ENCODE measurements at places on chromosomes 6 and 20.

GRCh38 chr6:169853196-169854082 lies 102.0 kb downstream of the ERMARD start:
- no peak for DNase-seq

GRCh38 chr6:134529921-134530320 lies 212.0 kb upstream of the SGK1 start:
- DNase-seq, result peak; percentile 21

DNA sequence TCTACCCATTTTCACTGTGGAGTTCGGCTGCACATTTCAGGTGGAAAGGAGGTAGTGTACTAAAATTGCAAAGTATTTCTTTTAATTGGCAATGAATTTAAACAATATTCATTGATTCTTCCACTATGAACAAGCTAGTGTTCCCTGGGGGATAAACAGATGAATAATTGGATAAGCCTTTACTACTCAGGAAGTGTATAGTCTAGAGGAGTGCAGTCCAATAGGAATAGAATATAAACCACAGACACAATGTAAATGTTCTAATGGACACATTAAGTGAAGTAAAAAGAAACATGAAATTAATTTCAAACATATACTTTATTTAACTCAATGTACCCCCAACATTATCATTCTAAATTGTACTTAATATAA lies 28.7 kb downstream of the SGK1 start:
- DNase-seq, result no peak

GRCh38 chr20:46559685-46560440 lies 9.4 kb upstream of the OCSTAMP start:
- DNase-seq, result no peak

GRCh38 chr6:1862411-1862810 lies 252.7 kb downstream of the FOXC1 start:
- DNase-seq, result no peak

DNA sequence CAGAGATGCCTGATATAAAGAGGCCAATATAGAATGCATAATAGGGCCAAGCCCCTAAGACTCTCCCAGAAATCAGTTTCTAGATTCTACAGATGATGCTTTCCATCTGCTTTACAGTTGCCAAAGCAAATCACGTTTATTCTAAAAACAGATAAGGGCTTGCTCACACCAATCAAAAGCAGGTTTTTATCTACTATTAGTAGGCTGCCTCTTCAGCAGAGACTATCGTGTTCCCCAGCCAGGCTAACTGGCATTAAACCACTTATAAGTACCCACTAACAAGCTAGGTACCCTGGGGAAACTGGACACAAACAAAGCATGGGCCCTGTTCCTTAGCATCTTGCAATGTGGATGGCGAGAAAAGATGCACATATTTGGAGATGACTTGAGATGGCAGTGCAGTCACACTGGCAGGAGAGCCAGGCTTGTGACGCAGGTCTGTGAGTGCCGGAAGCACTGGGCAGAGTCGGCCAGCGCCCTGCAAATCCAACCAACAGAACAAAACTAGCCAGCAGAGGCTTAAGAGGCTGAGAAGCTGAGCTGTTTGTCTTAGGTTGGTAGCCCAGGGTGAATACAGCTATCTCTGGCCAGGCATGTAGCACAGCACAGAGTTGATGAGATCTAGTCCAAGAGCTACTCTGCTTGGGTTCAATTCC lies 73.4 kb downstream of the GFOD1 start:
- no peak for DNase-seq

DNA sequence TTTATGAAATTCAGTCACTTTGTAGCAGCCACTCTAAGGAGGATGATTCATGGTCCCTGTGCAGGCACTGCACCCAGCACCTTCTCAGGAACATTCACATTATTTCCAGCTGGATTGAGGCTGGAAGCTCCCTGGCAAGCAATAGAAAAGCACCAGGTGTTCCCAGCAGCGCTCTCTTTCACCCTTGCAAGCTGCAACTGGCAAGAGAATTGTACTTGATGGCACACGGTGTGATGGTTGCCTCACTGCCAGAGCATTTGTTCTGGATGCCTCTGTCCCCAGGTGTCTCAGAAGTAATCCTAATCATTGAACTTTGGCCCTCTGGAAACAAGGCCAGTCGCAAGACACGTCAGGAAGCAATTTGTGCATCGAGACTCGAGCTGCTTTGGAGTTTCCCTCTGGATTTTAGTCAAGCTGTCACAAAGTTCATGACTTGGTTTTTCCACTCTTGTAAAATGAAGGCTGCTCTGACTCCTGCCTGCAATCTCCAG lies 24.9 kb upstream of the PHACTR2 start:
- DNase-seq, result no peak

GRCh38 chr6:130514712-130515111 lies 148.9 kb downstream of the TMEM200A start:
- no peak for DNase-seq

DNA sequence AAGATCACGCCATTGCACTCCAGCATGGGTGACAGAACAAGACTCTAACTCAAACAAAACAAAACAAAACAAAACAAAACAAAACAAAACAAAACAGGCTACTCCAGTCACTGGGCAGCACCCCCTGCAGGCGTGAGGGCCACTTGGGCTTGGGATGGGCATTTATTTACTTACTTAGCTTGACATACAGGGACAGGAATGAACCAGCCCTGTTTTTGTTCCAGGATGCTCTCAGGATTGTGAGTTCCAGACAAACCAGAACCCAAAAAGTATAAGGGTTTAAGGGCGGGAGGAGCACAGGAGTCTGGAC lies 4.0 kb upstream of the PTPN1 start:
- no peak for DNase-seq

- DNase-seq, result no peak
Observed at GRCh38 chr20:37749620-37750403, 56.0 kb downstream of the CTNNBL1 start.

DNA sequence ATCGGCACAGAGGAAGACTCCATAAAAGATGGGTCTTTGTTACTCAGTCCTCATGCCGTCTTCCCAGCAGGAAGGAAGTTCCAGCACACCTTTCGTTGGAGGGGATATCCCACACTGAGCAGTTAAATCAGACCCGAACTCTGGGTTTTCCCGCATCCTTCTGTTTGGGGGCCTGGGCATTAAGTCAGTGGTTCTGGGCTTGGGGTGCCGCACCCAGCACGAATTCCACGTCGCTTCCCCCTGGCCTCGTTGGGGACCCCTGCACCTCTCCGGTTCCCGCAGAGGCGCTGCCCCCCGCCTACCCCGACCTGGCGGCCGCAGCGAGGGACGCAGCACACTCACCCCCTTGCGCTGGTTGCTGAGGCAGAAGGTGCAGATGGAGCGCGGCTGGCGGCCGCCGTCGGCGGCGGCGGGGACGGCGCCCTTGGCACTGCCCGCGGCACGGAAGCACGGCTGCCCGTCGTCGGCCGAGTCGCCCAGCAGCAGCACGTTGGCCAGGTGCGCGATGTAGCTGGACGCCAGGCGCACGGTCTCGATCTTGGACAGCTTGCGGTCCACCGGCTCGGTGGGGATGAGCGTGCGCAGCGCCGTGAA lies 641 bp downstream of the TCF15 start:
- peak; percentile 15 for DNase-seq

GRCh38 chr6:15818044-15818443 lies 155.2 kb upstream of the DTNBP1 start:
- peak; percentile 82 for DNase-seq

- DNase-seq, result no peak
Observed at GRCh38 chr6:68880050-68880813, 245.2 kb downstream of the ADGRB3 start.

DNA sequence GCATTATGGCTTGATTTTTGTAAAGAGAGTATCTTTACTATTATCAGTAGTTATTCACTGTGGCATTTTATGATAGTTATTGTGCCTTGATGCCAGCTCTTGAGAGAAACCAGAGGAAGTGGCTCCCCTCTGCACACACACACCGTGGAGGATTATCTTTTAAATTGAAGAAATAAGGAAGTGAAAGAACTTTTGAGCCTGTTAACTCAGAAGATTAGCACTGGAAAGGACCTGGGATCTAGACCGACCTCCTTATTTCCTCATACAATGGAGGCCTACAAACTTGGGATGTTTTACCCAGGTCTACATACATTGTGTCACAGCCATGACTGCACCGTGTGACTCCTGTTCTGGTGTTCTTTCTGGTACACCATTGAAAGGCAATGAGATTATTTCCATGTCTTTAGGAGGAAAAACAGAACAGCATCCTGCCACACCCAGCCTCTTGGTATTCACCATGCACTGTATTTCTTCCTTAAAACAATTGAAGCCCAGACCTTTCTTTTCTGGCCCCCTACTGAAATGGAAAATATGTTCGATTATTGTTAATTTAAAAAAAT lies 40.6 kb downstream of the HECA start:
- DNase-seq, result no peak

- DNase-seq, result no peak
Observed at GRCh38 chr6:161701056-161701455, 427.2 kb upstream of the AGPAT4 start.

GRCh38 chr6:143507358-143508145 lies 4.0 kb downstream of the FUCA2 start:
- no peak for DNase-seq

DNA sequence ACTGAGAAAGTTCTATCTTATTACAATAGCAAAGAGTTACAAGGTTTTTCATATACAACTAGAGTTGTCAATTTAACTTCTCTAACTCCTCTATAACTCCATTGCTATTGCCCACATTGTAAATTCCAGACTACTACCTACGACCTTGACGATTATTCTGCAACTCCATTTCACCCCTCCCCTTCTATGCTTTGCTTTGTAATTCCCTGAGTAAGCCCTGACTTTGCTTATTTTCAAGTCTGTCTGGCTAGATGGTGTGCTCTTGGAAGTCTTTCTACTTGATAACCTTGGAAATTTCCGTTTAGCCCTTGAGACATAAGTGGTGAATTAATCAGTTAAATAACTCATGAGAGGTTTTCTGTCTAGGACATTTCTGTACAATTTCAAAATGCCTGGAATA lies 161.4 kb downstream of the C6orf58 start:
- DNase-seq, result no peak

Data from HAP-1 (cell line).